ENCODE measurements at places on chromosomes 11 and 22.

GRCh38 chr11:31414338-31414737 is 44.7 kb downstream of the DNAJC24 start:
- DNase-seq: no peak

DNA sequence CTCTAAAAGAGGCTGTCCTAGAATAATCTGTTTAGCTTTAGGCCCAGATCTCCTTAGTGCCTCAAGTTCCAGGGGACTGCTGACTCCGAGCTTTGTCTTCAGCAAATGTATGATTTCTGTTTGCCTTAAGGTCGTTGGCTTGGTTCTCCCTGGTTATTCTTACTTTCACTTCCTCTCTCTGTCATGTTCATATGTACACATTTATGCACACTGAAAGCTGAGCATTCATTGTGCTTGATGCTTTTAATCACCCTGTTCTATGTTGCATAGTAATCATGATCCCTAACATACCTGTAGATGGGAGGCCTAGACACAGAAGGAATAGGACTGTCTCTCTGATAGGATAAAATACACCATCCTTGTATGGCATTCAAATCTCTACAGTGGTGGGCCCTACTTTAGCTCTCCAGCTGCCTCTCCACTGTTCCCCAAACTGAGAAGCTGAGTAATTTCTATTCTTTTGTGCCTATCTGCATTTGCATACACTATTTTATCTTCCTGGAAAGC is 7.2 kb downstream of the PPFIBP2 start:
- no peak for DNase-seq

GRCh38 chr11:45560913-45561281 is 104.5 kb downstream of the CHST1 start:
- DNase-seq: no peak

GRCh38 chr11:69640260-69640994 is 529 bp upstream of the CCND1 start:
- DNase-seq: no peak

GRCh38 chr22:50045211-50046018 is 12.7 kb downstream of the TTLL8 start:
- no peak for DNase-seq

GRCh38 chr22:29987137-29987536 is 93.1 kb upstream of the HORMAD2 start:
- no peak for DNase-seq

DNA sequence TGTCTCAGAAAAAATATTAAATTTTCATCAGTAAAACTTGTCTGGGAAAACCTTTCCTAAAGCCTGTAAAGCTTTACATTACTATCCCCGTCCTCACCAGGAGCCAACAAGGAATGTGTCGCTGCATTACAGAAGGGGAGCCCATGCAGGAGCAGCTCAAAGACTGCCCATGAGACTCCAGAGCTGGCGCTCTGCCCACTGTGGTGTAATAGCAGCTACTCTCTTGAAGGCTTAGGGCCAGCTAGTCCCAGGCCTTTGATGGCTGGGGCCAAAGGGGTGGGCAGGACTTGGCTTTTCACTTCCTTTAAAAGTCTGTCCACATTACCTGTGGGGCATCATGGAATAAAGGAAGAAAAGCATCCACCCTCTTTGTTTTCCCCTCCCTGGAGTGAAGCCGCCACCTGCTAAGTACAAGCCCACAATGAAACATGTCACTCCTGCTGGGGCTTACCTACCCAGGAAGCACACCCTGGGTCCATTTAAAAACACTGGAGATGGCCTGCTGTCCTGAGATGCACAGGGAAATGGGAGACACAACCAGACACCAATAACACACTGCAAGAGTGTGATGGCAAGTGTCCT is 150.7 kb downstream of the ADAMTS15 start:
- no peak for DNase-seq

GRCh38 chr11:66371627-66372415 is at the start of gene SLC29A2:
TSS of gene SLC29A2 (minus strand) at chr11:66371760. CDS start at chr11:66371591, 169 bp downstream.
- DNase-seq: peak; percentile 85

DNA sequence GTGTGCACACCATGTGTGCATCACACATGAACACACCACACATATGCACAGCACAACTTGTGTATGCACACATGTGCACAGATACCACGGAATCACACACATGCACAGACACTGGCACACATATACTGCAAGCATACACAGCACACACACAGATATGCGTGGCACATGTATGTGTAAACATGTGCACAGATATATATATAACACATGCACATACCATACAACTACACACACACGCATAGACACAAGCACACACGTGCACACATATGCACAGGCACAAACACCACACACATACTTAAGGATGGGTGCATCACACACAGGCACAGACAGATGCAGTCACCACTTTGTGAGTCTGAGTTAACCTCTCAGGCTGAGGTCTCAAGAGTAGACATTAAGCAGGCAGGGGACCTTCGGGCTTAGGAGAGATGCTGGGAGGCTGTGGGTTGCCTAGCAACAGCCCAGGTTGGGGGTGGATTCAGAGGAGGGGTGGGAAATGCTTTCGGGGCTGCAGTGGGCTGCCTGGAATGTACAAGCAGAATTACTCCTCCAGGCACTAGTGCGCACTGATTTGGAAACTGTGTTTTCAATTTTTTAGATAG is 82.9 kb downstream of the MYO18B start:
- no peak for DNase-seq

DNA sequence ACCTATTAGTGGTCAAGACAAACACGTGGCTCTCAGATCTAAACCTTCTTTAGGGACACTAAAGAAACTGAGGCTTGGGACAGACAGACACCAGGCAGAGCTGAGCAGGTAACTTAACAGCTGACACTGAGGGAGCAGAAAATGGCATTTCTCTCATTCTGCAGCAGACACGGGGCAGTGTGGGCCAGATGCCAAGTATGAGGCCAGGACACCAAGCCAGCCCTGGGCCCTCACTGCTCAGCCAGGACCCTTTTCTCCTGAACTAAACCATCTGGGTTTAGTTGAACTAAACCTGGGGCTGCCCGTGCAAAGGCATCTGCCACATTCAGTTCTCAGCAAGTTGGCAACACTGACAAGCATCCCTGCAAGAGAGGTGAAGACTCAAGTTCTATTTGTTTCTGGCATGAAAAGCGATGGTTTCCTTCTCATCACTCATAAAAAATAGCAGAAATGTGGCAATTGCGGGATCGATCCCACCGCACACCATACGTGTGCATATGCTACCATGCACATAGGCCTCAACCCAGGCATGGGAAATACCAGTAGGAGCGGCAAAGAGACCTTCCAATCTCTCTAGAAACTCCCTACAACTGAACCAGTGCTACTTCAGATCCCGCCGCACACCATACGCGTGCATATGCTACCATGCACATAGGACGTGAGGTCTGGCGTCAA is 100.1 kb upstream of the BID start:
- DNase-seq: no peak

DNA sequence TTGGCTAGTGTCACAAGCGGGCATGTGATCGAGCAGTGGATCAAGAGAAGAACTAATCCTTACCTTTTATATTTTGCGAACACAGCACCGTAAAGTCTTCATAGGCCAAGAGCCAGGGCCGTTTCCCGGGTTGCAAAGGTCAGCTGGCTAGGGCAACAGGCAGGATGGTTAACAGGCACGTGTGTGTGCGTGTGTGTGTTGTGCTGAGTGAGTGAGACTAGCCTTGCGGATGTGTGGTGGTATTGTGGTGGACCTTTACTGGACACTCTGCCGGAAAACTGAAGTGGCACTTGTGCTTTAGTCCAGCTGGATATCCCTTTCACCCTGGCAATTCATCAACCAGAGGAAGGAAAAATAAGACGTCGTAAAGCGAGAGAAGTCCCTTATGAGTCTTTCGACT is 176.7 kb downstream of the BCR start:
- DNase-seq: no peak

- DNase-seq: no peak
These were observed 29.6 kb downstream of the AMPD3 start for GRCh38 chr11:10484461-10485180.

- DNase-seq: no peak
These were observed 12.4 kb downstream of the MYH9 start for GRCh38 chr22:36375071-36375980.

- peak; percentile 59 for DNase-seq
These were observed 69.4 kb downstream of the OSBP2 start for GRCh38 chr22:30763815-30764673.

- no peak for DNase-seq
These were observed 66.9 kb downstream of the GAB2 start for GRCh38 chr11:78350646-78351165.

DNA sequence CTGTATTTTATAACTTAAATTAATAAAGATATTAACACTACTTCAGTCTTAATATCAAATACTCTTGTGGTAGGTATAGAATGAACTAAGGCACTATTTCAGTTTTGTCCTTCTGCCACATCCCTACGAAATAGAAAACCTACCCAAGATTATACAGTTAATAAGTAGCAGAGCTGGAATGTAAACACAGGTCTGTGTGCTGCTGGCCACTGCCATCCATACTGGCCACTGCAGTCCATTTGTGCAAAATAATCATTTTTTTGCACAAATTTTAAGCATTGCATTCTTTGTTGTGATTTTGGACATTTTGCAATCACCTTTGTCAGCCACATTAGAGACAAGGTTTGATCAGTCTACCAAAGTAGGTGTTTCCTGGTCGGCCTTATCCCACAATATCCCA is 91.9 kb downstream of the ME3 start:
- no peak for DNase-seq

GRCh38 chr11:118304568-118305248 is at the start of gene CD3E:
TSS of gene CD3E (plus strand) at chr11:118304730. CDS start at chr11:118304953, 223 bp downstream.
- peak; percentile 85 for DNase-seq

DNA sequence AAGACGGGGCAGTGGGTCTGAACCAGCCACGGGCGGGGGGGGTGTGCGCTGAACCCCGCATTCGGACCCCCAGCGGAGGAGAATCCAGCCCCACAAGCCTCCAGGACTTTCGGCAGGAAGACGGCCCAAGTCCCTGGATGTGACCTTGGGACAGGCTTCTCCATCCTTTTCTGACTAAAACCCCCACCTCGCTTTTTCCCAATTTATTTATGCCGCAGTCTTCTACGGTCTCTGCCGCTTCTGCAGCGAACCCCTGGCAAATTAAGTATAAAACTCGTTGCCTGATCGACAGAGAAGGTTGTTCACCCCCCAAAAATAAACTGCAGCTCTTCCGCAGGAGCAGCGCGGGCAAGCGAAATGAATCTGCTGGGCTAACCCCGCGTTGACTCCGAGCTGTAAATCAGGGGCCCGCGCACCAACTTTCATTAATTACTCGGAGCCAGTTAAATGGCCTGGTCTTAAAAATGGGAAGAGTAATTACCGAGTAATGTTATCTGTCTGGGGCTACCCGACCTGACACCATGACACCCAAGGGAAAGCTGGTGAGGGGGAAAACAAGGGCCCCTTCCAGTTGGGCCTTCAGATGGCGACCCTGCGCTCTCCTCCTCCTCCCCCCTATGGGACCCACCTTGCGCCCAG is 6.6 kb downstream of the WT1 start:
- no peak for DNase-seq

DNA sequence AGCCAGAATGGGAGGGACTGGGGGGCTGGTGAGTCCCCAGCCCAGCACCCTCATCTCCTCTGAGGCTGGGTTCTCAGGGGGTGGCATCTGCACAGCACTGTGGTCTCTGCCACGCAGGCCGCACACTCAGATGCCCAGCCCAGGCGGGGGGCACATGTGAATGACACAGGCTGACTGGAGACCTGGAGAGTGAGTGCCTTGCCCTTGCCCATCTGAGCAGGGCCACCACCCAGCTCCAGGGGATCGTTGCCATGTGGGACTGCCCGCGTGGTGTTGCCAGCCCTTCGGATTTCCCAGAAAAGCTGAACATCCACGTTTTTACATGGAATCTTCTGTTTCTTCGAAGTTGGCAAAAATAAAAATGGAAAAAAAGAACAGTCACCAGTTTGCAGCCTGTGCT is 18.9 kb downstream of the PRDM11 start:
- no peak for DNase-seq

GRCh38 chr11:117443266-117444186 is 115.9 kb downstream of the CEP164 start:
- no peak for DNase-seq

DNA sequence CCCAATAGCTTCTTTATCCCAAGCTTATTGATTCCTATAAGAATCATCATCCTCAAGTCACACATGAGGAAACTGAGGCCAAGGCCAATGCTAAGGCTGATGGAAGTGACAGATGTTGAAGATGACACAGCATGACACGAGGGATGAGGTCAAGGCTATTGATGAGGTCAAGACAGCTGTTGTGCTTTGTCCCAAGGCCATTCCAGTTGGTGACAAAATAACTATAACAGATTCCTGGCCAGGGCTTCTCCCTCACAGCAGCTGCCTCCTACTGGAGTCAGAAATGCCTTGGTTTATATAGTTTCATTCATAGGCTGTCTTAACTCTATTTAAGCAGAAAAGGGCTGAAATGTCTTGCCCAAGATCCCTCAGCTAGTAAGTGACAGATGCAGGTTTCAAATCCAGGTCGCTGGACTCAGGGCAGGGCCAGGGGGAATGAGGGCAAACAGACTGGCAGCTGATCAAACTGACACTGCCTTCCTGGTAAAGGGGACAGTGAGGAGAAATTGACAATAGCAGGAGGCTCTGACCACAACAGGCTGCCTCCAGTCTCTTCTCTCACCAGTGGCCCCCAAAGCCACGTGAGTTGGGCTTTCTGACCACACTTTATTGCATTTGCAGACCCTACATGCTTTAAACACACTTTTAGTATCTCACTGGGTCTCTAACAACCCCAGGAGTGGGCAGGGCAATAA is 16.5 kb downstream of the MIF start:
- no peak for DNase-seq

DNA sequence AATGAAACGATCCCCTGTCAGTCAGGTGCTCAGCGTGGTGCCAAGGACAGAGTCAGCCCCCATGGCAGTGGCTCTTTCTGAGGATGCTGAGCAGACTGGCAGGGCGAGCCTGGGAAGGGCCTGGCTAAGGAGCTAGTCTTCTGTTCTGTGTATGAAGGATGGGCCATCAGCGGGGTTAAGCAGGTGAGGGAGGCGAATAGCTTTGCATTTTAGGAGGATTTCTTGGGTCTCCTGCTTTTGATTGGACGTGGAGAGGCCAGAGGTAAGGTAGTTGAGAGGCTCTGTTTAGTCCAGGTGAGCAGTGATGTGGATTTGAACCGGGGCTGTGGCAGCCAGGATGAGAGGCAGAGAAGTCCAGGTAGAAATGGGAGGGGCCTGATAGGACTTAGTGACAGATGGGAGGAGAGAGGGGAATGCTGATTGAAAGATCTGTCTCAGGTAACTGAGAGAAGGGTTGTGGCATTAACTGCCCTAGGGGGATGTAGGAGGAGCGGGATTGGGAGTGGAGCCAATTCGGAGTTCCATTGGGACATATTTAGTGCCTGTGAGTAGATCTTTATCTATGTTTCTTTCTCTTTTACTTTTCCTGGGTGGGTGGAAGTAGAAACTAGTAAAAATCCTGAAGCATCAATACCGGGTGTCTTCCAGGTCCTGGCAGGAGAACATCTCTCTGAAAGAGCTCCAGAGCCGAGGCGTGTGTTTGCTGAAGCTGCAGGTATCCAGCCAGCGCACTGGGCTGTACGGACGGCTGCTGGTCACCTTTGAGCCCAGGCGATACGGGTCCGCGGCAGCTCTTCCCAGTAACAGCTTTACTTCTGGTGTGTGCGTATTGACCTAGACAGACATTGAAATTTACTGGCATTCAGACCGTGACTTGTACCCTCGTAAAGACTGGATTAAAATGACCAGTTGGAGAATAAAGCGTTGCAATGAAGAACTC is 2.0 kb downstream of the IGHMBP2 start:
- no peak for DNase-seq

GRCh38 chr11:13098063-13098462 is 88.9 kb downstream of the RASSF10 start:
- no peak for DNase-seq

GRCh38 chr22:37045958-37046357 is 5.6 kb upstream of the KCTD17 start:
- no peak for DNase-seq
